HFF-Myc (cell line): ENCODE measurements at places on chromosomes 5 and 9.

DNA sequence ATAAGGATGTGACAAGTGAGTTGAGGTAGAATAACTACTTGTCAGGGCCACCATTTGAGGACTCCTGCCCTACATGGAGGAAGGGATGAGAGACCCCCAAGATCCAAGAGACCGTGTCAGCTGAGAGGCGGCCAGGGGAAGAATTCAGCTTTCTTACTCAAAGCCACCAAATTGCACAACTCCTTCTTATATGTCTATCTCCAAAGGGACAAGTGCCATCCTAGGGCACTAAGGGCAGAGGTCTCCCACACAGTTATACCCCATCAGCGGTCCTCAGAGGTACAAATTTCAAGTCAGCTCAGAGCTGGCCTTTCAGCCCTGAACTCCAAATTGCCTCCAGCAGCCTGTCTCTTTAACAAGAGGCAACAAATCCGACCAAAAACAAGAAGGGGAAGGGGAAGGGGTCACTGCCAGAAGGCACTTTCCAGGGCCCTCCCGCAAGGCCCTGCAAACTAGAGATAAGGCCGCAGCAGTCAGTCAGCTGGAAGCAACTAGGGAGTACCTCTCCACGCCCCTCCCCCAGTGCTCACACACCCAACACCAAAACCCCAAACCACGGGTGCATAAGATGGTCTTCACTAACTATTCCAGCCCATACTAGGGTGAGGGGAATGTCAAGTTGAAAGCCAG, 6.1 kb upstream of the STOML2 start:
- DNase-seq: no peak

GRCh38 chr5:41371738-41372137, 138.7 kb downstream of the PLCXD3 start:
- peak; percentile 22 for DNase-seq

- DNase-seq: no peak
These were observed at the start of gene CNTFR for GRCh38 chr9:34589636-34590380. TSS of gene CNTFR (minus strand) at chr9:34589724. CDS start at chr9:34568981, 20,743 bp downstream.

- no peak for DNase-seq
These were observed 163.8 kb upstream of the PAPPA start for GRCh38 chr9:115989831-115990230.

DNA sequence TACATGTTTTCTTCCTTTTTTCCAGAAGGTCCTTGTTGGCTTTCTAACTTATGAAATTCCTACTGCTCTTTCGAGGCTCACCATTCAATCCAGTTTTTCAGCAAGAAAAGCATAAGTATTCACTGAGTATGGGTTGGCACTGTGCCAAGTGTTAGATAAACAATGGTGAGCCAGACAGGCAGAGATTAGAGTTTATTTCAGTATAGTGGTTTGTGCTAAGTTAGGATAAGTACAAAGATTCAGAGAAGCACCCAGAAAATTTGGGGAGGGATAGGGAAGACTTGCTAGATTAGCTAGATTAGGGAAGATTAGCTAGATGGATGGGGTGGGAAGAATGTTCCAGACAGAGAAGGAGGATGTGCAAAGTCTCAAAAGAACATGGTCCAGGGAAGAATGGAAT, 122.9 kb downstream of the OXCT1 start:
- DNase-seq: no peak

DNA sequence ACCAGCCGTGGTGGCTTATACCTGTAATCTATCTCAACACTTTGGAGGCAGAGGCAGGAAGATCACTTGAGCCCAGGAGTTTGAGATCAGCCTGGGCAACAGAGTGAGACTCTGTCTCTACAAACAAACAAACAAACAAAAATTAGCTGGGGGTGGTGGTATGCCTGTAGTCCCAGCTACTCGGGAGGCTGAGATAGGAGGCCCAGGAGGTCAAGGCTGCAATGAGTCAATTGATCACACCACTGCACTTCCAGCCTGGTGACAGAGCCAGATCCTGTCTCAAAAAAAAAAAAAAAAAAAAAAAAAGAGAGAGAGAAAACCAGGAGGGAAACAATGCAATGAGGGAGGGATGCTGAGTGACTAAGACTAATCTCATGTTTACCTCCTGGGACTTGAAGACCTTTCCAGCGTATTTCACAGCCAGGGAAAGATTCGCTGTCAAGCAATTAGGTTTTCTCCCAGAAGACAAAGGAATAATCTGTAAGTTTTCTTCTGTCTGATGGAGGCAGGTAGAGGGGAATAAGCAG, 51.1 kb upstream of the MIER3 start:
- DNase-seq: no peak

- no peak for DNase-seq
These were observed 260.7 kb upstream of the ARRDC3 start for GRCh38 chr5:91643797-91644196.
